Karpas-422 (cell line): ENCODE measurements at places on chromosomes 3 and 15.
A peak's percentile ranks its signal among the peaks of the same experiment; 100 is the strongest.

DNA sequence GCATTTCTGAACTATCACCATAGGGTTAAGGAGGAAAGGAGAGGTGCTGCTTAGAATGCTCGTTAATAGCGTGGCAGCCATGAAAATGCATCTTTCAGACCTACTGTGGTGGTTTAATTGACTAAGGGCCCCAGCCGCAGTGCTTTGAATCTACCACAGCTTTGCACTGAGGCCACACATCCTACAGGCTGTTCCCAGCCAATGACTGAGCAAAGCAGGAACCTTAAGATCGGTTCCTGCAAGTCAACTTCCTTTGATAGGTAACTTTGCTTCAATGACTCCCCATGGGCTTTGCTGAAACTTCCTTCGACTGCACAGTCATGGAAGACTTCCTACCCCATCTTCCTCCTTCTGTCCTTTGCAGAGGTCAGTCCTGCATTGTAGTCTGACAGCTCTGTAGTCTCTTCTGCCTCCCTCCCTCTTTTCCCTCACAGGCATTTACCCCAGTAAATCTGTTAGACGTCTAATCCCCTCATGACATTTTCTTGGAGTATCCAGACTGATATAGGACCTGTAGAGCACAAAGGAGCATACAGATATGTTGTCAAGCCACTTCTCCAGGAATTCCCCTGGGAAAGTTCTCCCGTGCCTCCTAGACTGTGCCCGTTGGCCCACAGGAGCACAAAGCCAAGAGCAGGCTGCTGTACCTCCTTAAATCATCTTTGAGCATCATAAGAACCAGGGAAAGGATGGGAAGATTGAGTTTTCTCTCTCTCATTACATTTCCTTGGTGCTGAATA, 2.6 kb upstream of the BCL2A1 start:
- DNase-seq: peak; percentile 39

DNA sequence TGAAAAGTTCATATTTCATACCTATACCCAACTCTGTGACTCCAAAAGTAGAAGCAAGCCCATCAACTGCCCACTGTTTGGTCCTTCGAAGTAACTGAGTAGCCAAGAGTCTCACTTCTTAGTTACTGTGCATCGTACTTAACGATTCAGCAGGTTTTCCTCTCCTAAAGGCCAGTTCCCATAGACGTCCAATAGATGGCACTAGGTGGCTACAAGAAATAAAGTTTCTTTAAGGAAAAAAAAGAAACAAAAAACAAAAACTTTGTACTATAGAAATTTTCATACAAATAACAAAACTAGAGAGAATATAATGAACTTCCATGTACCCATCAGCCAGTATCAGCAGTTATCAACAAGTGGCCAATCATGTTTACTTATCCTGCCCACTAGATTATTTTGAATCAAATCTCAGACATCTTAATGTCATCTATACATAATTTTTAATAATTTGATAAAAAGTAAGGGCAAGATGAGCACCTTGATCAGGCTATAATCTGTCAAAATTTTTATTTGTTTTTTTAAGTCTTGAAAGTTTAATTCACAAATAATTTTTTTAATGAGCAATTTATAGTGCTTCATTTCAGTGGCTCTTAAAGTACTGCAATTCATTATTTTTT, 63.8 kb upstream of the ACP3 start:
- DNase-seq: peak; percentile 83

GRCh38 chr3:196499061-196499460, 4.5 kb downstream of the RNF168 start:
- DNase-seq: no peak

DNA sequence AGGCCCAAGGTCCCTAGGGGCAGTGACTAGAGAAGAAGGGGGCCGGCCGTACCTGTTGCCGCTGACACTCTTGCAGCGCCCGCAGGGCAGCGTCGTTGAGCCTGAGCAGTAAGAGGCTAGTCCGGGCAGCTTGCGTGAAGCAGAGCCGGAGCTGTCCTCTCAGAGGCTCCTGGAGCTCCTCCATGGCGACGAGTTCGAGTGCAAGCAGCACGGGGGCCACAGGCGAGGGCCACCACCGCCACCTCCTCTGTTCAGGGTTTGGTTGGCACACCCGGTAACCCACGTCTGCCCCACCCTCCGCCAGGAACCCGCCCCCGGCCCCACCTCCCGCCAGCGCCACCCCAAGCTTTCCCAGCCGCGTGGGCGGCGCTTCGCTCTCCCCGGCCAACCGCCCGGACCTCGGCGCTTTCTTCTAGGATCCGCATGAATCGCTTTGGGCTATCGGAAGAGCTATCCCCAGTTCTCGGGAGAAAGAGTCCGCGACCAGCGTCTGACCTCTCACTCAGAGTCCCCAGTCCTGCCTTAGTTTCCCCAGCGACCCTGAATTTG, at the start of gene ELL3:
Gene ELL3 (minus strand): TSS at position 249 of the 549 bp plus-strand sequence. CDS start 65 bp downstream, at position 184.
- peak; percentile 96 for DNase-seq

- DNase-seq: no peak
Observed at GRCh38 chr15:67322481-67322880, 67.9 kb downstream of the IQCH start.

GRCh38 chr15:73854265-73854664, 19.1 kb upstream of the TBC1D21 start:
- no peak for DNase-seq

- no peak for DNase-seq
Observed at GRCh38 chr3:175295248-175296130, 436.4 kb downstream of the NAALADL2 start.
